Spleen (tissue), 13 donors: ENCODE measurements at places on chromosomes 4 and X. TPM values are rescaled to one million over a fixed set of nuclear protein-coding genes. Genes with fewer than 3 reads are reported as not detected.

The CLGN gene
- 0.27 TPM for polyA plus RNA-seq

The VEGFD gene
- polyA plus RNA-seq = 1.6 TPM

The USP26 gene
- not detected for polyA plus RNA-seq

The FGFBP1 gene
- 0.08 TPM for polyA plus RNA-seq

The NUDT10 gene
- 2.3 TPM for polyA plus RNA-seq

The RNF175 gene
- polyA plus RNA-seq = 0.26 TPM

The NONO gene
- polyA plus RNA-seq = 128 TPM

The SPIN2A gene
- 0.44 TPM for polyA plus RNA-seq

The AFM gene
- polyA plus RNA-seq = not detected

The COL4A5 gene
- polyA plus RNA-seq = 2.4 TPM

The ANXA10 gene
- polyA plus RNA-seq = not detected

The PSAPL1 gene
- not detected for polyA plus RNA-seq

The GLRA3 gene
- polyA plus RNA-seq = not detected

The SH3BP2 gene
- polyA plus RNA-seq = 138 TPM

The FAAH2 gene
- polyA plus RNA-seq = 3.8 TPM

The GPM6B gene
- 3.6 TPM for polyA plus RNA-seq

The CENPVL1 gene
- not detected for polyA plus RNA-seq

The GPC3 gene
- polyA plus RNA-seq = 1.5 TPM
